ENCODE measurements at places on chromosomes 2 and 18.

DNA sequence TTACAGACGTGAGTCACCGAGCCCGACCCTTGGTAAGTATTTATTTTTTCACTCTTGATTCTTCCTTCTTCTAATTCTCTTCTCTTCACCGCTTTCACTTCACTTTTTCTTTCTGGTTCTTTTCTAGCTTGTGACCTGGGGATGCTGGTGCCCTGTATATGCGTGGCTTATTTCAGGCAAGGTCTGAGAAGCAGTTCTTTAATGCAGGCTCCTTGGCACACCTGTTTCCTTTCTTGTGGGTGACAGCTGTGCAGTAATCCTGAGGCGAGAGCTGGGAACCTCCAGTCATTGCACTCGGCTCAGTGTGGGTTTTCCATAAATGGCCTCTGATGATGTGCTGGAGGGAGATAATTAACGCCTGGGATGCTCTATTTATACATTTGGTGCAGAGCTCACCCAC lies 193.8 kb downstream of the TSN start:
- DNase-seq = no peak

DNA sequence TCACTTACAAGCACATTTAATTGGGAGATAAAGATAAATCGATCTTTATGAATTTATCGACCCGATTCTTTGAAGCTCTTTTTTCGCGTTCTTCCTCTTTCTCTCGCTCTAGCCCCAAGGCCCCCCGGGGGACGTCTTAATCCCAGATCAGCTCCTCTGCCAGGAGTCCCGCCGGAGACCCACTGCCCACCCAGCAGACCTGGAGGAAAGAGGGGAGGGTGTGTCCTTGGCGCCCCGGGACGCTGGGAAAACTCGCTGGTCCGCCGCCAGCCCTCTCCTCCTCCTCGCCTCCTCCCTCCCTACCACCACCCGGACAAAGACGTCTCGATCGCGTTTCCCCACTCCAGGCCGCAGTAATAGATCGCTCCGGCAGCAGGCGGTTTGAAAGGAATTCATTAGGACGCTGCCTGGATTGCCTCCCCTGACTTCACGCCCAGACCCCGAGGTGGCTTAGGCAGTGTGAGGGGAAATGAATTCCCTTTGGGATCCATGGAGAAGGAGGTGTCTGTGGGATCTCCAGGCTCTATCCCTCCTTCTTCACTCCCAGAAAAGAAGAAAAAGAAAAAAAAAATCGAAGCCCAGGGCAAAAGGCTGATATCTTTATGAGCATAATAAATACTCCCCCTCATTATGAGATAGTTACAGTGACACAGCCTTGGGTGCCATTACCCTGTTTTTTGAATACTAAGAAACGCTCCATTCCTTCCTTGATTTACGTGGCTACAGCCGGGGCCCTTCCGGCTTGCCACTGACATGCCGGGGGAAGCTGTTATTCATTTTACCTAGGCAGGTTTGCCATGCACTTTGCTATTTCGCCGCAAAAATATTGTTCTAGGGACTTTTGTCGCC lies 1.8 kb upstream of the GBX2 start:
- no peak for DNase-seq

DNA sequence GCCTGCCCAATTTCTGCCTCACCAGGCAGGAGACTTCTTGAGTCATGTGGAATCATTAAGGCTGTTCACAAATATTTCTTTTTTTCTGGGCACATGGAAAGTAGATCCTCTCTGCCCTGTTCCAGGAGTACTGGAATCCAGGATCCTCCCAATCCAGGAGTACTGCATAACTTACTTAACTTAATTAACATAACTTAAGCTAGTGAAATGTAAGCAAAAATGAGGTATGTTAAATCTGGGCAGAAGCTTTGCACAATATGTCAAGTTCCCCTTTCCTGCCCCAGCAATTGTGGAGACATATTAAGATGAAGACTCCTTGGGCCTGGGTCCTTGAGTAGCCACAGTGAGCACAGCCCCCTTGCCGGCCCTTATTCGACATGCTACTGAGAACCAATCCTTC lies 3.2 kb downstream of the CD207 start:
- no peak for DNase-seq

GRCh38 chr2:143728498-143728897 lies 599.3 kb downstream of the ARHGAP15 start:
- no peak for DNase-seq

DNA sequence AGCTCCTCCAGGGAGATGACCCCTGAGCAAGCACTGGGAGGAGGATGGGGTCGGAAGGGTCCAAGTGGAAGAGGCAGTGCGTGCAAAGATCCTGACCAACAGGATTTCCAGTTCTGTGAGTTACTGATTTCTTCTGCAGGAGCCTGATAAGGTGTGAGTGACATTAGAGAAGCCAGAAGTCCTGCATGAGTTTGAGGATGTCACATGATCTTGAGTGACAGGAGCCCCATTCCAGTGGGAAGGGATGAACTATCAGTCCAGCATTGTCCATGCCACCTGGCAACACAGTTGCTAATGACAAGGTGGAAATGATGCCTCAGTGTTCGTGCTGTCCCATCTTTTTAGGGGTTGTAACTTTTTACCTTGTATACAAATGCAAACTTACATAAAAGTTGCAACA lies 285.1 kb upstream of the HDAC4 start:
- DNase-seq = no peak

GRCh38 chr2:142769761-142770160 lies 107.7 kb upstream of the KYNU start:
- no peak for DNase-seq

Measured in GM06990 (cell line).